ENCODE measurements at places on chromosomes 5 and 9. TPM values are rescaled to one million over a fixed set of nuclear protein-coding genes. Genes with fewer than 3 reads are reported as not detected.

SPINK13 gene
- total RNA-seq, result not detected

FST gene
- total RNA-seq, result 185 TPM

CDKN2B-AS1 gene
- total RNA-seq, result 2.3 TPM

PROB1 gene
- 0.67 TPM for total RNA-seq

ADAMTSL2 gene
- total RNA-seq, result not detected

RAD23B gene
- total RNA-seq, result 177 TPM

IL5 gene
- total RNA-seq, result not detected

NR4A3 gene
- under 0.01 TPM for total RNA-seq
